ENCODE measurements at places on chromosomes 5 and 9.

GRCh38 chr9:89436326-89436725 lies 61.6 kb downstream of the SEMA4D start:
- no peak for DNase-seq

- DNase-seq: no peak
Observed at GRCh38 chr9:123048748-123049147, 15.3 kb downstream of the GPR21 start.

- DNase-seq: no peak
Observed at GRCh38 chr9:127066851-127067136, 55.6 kb downstream of the ANGPTL2 start.

DNA sequence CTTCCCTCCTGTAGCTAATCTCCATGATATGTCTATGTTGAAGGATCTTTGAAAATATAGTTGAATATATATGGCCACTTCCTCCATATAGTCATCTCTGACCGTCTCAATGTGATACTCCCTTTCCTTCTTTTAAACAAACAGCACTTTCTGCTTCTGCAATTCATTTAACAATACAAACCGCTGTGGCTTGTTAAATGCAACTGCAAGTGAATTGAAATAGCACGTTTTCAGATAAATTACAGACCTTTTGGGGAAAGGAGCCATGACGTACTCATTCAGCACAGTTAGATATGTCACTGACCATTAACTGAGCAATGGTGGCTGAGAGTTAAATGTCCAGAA lies 82.5 kb downstream of the FBXO38 start:
- no peak for DNase-seq

DNA sequence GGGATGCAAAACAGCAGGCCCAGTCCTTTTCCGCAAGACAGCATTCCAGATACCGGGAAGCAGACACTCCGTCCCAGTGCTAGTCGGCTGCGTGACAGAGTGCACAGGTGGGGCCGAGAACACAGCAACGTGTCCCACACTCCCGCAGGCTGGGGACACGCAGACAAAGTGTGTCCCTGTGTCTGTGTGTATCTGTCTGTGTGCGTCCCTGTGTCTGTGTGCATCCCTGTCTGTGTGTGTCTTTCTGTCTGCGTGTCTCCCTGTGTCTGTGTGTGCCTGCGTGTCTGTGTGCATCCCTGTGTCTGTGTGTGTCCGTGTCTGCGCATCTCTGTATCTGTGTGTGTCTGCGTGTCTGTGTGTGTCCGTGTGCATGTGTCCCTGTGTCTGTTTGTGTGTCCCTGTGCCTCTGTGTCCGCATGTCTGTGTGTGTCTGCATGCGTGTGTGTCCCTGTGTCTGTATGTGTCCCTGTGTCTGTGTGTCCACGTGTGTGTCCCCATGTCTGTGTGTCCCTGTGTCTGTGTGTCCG lies 137.0 kb downstream of the MRPL36 start:
- no peak for DNase-seq

- no peak for DNase-seq
Observed at GRCh38 chr5:115709585-115709984, 83.7 kb upstream of the TMED7 start.

DNA sequence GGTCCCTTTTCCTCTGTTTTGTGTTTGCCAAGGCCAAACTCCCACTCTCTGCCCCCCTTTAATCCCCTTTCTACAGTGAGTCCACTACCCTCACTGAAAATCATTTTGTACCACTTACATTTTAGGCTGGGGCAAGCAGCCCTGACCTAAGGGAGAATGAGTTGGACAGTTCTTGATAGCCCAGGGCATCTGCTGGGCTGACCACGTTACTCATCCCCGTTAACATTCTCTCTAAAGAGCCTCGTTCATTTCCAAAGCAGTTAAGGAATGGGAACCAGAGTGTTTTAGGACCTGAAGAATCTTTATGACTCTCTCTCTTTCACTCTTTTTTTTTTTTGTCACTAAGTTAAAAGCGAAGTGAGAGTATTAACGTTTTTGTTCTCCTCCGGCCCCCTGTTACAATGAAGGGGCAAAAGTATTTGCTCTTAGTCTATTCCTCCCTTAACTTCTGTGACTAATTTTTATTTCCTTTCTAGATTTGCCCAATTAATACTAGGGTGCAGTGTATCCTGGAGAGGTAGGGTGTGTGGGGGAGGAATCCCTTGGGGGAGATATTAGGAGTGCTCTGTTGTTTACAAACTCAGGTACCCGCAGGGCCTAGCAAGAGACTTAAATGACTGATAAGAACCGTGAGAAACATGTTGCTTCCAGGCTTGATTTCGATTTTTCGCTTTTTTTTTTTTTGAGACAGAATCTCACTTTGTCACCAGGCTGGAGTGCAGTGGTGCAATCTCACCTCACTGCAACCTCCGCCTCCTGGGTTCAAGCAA lies 14.7 kb downstream of the GM2A start:
- DNase-seq: no peak

- no peak for DNase-seq
Observed at GRCh38 chr9:3909966-3910650, 384.3 kb upstream of the RFX3 start.

DNA sequence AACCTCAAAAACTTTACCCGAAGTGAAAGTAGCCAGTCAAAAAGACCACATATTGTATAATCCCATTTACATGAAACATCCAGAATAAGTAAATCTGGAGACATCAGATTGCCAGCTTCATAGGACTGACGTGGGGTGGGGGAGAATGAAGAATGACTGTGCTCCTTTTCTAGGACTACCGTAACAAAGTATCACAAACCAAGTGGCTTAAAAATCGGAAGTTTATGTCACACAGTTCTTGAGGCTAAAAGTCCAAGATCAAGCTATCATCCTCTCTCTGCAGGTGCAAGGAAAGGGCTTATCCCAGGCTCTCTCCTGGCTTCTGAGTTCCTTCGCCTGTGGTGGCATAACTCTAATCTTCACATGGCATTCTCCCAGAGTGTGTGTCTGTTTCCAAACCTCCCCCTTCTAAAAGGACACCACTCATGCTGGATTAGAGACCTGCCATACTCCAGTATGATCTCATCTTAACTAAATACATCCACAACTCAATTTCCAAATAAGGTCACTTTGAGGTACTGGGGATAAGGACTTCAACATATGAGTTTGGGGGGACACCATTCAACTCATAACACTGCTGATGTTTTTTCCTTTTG lies 25.5 kb downstream of the ADAM19 start:
- DNase-seq: no peak

DNA sequence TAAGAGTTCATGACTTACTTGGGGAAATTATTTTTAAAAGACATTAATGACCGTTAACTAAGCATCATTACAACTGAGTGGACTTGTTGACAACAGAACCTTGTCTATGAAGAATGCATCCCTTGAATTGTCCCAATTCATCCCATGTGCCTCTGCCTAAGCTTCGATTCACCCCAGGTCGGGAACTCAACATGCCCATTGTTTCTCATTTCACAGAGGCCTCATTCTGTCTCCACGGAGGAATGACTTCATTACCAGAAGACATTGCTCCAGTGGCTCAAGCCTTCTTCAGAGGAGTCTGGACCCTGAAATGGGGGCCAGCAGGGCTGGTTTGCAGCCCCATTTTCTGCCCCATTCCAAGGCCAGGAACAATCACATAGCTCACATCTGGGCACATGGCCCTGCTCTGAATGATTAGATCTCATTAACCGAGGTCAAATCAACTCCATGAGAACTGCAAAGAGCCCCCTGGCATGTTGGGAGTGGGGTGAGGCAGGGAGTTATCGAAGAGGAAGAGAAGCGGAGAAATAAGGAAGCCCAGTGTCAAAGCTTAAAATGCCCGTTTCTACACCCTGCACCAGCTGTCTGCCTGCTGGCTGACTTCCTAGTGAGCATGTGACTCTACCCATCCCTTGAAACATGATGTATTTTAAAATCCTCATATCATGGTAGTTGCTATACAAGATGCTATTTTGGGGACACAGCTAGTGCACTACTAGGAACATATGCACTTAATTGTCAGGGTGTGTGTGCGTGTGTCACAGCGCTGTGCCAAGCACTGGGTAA lies 137.3 kb downstream of the LHFPL2 start:
- DNase-seq: no peak

DNA sequence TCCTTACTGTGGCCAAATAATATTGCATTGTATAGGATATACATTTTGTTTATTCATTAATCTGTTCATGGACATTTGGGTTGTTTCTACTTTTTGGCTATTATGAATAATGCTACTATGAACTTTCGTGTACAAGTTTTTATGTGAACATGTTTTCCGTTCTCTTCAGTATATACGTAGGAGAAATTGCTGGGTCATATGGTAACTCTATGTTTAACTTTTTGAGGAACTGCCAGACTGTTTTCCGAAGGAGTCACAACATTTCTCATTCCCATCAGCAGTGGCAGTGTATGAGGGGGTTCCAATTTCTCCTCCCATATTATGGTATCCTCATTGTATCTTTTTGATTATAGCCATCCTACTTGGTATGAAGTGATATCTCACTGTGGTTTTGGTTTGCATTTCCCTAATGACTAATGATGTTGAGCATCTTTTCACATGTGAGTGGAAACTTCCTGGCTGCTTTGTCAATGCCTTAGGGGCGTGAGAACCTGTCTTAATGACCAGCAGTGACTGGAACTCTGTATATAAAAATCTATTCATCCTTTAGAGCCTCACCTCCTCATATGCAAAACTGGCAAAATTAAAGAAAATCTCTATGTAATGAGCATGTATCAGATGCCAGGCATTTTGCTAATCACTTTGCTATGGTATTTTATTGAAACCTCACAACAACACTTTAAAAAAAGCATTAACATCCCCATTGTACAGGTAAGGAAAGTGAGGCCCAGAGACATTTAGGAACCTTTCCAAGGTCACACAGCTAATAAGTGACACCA lies 47.8 kb upstream of the TGFBR1 start:
- no peak for DNase-seq

- DNase-seq: no peak
Observed at GRCh38 chr9:90020276-90020871, 415.6 kb downstream of the GADD45G start.

- DNase-seq: no peak
Observed at GRCh38 chr9:21576331-21577189, 94.4 kb upstream of the IFNE start.

DNA sequence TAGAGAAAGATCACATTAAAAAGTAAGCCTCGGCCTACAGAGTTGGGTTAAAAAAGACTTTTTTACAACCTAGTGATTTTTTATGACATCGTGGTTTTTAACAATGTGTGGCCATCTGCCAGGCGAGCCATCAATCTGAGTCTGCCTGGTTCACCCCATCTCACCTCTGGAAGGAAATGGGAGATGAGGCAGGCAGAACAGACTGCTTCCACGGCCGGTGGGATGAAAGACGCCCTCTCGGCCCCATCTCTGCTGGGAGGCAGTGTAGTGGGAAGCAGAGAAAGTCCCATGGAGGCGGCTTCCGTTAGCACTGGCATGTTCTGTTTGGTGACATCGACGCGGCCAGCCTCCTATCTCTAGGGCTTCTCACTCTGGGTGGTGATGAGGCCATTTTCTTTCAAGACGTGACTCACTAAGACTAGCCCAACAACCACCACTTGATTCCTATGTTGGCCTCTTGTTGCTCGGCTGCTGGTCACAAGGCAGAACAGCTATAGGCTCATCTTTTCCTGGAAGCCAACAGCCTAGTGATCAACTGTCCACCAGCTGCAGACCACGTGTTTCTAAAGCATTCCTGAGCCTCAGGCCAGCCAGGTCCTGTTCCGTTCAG lies 132.4 kb upstream of the OTULINL start:
- no peak for DNase-seq

DNA sequence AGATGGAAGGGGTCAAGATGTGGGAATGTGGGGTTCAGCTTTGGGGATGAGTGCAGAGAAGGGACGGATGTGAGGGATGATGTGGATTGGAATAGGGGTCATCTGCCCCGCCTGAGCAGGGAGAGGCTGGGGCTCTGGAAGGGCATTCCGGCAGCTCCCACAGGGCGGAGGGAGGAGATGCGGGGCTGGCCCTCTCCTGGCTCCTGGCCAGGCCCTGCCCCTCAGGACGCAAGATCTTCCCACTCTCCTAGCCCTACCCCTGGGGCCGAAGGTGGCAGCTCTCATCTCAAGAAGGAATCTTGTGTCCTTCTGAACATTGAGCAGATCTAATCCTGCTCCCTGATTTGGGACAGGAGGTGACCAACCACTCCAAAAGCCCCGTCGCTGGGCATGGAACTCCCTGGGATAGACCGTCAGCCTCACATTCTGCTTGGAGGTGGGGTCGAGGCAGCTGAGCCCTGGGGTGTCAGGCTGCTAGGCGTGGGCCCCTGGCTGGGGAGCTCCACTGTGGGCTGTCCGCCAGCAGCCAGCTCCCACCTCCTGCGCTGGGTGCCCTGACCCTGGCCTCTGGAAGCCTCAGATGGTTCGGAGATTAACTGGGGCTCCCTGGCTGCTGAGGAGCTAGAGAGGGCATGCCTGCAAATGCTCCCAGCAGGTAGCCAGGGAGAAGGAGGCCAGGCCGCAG lies 125.2 kb downstream of the ZNF354C start:
- DNase-seq: no peak

DNA sequence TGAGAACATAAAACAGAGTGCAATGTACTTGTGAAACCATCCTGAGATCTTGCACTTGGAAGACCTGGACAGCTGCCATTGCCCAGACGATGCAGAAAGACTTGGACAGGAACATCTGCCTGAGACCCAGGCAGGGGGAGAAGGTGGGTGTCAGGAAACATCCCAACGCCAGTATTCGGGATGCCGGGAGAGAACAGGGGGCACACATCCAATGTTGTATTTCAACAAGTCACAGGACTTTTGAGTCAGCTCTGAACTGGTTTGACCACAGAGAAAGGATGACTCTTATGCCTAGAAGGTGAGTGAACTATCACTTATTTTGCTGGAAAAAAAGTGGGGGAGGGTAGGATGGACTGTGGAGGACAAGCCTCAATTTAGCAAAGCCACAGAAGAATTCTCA lies 124.6 kb downstream of the ROR2 start:
- no peak for DNase-seq

Data from hematopoietic multipotent progenitor cell treated with erythropoietin and hydrocortisone succinate and interleukin-3 and kit ligand, for 15 days (in vitro differentiated cells).